ENCODE measurements at places on chromosomes 4 and X. TPM values are rescaled to one million over a fixed set of nuclear protein-coding genes. Genes with fewer than 3 reads are reported as not detected.

- no peaks in the 10 kb centered on the region for H3K27me3 ChIP-seq
- no peaks in the 10 kb centered on the region for H3K36me3 ChIP-seq
- no peak overlapping the region for H3K4me3 ChIP-seq
- DNase-seq, result no peak
These were observed 117.1 kb upstream of the BMP3 start for GRCh38 chr4:80913381-80913780.

DNA sequence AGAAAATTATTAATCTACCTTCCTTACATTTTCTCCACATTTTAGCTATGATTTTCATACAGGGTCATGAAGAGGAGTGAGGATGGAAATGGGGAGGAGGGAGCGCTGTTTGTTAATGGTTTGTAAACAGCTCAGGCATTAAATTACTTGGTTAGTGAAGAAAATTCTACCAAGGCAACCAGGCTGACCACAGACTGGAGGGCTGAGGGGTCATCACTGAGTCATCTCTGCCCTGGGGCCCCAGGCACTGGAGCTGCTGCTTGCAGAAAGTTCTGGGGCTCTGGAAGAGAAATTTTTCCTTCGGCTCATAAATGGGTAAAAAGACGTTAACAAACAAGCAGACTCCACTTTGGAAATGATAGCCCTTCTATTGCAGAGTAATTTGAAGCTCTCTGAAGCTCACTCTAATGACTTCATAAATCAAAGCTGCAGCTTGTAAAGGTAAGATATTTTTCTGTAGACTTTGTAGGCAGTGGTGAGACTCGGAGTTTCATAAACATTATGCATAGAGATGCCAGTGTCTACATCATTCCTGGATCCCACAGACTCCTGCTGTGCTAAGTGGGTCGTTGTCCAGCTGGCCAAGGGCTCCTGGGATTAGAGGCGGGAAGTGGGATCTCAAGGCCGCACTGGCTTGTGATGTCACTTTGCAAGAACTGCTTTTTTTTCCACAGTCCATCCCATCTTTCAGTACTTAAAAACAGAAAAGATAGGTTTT is 159.6 kb downstream of the PTTG2 start:
- no peaks in the 10 kb centered on the region for H3K27me3 ChIP-seq
- peaks cover under 1% of the 10 kb centered on the region for H3K4me1 ChIP-seq
- no peak overlapping the region for H3K4me3 ChIP-seq
- peak overlapping the region; percentile 14 for H3K27ac ChIP-seq
- DNase-seq, result no peak
- peaks cover 55% of the 10 kb centered on the region for H3K36me3 ChIP-seq

- peak overlapping the region; percentile 97 for H3K4me3 ChIP-seq
- H3K36me3 ChIP-seq, result no peaks in the 10 kb centered on the region
- H3K27ac ChIP-seq, result peak overlapping the region; percentile 95
- peaks cover 12% of the 10 kb centered on the region for H3K4me1 ChIP-seq
These were observed 1.0 kb upstream of the PPP2R3B start for GRCh38 chrX:387729-388128.

The APOOL gene
- total RNA-seq, result 50.2 TPM

The NAA11 gene
- not detected for total RNA-seq

The P2RY8 gene
- 5.3 TPM for total RNA-seq

The SSX4 gene
- total RNA-seq, result not detected

All from heart left ventricle (tissue), 16 donors.